ENCODE measurements at places on chromosomes 2 and 18.

- DNase-seq = no peak
Measured at GRCh38 chr2:224925061-224925809, 117.0 kb downstream of the DOCK10 start.

DNA sequence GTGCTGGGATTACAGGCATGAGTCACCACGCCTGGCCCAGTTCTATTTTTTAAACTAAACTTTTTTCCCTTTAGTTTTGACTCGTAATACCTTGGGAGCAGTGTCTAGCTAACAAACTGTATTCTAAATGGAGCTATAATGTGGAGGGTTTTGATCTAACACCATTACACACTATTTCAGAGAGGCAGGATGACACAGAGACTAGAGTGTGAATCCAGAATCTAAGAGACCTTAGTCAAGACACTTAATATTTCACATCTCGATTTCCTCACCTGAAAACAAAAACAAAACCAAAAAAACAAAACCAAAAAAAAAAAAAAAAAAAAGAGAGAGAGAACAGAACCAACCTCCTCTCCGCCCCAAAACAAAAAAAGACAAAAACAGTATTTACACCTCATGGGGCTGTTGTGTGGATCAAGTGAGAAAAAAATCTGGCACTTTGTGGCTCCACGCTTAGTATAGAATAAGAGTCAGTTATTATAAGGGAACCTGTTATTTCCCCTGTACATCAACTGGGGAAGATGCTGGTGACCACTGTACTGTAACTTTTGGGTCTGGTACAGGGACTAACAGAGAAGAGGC is 31.3 kb downstream of the DARS1 start:
- no peak for DNase-seq

GRCh38 chr2:220442012-220442411 is 814.6 kb downstream of the SLC4A3 start:
- DNase-seq = no peak

- peak; percentile 70 for DNase-seq
Measured at GRCh38 chr2:53969968-53970723, 647 bp downstream of the PSME4 start.

GRCh38 chr2:215060861-215061536 is 77.4 kb downstream of the ABCA12 start:
- DNase-seq = peak; percentile 98

- DNase-seq = no peak
Measured at GRCh38 chr2:191926671-191927070, 79.8 kb upstream of the CAVIN2 start.

DNA sequence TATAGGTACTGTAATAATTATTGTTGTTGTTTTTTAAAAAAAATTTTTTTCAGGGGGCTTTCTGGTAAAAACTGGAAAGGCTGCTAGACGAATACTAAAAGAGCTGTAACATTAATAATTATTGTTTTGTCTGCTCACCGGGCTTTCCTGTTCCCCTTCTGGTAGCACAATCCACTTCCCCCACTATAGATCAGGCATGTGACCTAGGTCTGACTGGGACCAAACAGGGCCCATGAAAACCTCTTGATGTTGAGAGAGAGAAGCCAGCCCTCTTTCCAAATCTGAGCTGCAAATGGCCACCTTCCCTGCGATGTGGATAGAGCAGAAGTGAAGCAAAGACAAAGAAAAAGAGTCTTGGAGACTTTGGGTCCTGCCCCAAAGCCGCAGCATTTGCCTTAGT is 23.4 kb downstream of the SH2D6 start:
- DNase-seq = no peak

DNA sequence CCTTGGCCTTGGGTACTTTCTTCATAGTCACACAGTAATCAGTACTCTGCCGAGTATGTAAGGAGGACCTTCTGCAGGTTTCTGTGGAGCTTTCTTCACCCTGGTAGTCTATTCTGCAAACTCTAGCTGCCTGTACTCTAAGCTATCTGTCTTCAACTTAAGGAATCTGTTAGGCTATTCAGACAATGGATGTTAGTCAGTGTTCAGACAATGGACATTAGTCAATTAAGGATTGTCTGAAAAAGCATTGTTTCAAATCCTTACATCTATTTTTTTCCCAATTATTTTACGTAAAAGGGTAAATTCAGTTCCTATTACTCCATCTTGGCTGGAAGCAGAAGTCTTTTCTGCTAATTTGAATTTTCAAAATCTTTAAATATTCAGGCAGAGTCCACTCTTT is 75.7 kb downstream of the WDR7 start:
- no peak for DNase-seq

- DNase-seq = no peak
Measured at GRCh38 chr2:104140361-104140760, 713.6 kb upstream of the POU3F3 start.

GRCh38 chr2:54939446-54940118 is 110.7 kb downstream of the RTN4 start:
- DNase-seq = no peak

DNA sequence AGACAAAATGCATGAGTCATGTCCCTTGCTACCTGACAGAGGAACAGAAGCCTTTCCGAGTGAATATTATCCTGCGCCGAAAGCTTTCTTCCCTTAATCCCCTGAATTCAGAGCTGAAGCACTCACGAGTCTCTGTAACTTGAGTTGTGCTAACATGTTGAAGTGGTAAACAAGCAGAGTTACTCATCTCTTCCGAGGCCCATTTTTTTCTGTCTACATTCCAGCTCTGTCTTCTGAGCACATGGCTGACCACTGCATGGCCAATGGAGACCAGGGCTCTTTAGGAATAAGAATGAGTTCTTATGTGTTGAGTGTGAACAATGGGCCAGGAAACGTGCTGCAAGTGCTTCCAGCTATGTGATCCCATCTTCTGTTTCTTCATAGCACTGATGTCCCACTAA is 73.1 kb upstream of the PID1 start:
- DNase-seq = no peak

- peak; percentile 32 for DNase-seq
Measured at GRCh38 chr18:12520442-12520992, 112.8 kb downstream of the PRELID3A start.

- no peak for DNase-seq
Measured at GRCh38 chr2:1625281-1626001, 118.9 kb downstream of the PXDN start.

DNA sequence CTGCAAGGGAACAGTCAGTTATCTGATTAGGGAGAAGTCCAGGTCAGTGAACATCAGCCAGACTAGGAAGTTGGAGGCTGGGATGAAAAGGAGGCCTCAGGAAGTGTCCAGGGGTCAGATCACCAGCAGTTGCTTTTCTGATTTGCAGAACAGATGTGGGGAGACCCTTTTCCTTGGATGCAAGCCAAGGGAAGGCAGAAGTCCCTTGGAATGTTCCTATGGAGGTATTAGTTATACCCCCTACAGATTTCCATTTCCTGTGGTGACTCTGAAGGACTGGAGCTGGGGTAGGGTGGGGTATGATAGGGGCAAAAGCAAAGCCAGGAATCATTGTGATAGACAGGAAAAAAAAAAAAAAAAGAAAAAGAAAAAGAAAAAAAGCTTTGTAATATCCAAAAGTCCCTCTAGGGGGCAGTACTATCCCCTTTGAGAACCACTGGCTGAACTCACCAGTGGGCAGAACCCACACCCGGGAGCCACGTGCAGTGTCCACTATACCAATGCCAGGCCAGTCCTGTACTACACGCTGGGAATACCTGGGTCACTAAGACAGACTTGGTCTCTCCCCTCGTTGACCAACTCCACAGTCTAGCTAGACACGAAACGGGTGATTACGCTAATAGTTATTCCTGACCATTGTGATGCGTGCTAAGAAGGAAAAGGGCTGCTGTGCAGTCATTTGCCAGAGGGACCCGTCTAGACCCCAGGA is 7.4 kb downstream of the DYSF start:
- no peak for DNase-seq

DNA sequence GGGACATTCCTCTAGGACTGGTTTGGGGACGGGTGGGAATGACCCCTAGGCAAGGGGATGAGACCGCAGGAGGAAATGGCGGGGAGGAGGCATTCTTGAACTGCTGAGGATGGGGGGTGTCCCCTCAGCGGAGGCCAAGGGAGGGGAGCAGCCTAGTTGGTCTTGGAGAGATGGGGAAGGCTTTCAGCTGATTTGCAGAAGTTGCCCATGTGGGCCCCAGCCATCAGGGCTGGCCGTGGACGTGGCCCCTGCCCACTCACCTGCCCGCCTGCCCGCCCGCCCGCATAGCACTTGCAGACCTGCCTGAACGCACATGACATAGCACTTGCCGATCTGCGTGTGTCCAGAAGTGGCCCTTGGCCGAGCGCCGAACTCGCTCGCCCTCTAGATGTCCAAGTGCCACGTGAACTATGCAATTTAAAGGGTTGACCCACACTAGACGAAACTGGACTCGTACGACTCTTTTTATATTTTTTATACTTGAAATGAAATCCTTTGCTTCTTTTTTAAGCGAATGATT is 4.9 kb downstream of the INHBB start:
- no peak for DNase-seq

DNA sequence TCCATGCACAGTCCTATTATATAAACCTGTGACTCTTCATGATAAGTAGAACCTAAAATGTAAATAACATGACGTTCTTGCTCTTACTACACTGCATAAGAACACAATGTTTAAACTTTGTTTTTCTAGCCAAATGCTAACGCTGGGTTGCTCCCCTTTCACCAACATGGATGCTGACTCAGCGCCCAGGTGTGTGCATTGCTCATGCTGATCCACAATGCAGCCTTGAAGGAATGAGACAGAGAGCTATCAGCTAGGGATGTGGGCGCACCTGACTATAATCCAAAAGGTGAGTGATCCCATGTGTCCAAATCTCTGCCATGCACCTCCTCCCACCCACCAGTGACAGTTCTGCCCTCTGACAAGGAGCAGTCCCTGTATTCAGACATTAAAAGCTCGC is 235.0 kb downstream of the IRS1 start:
- no peak for DNase-seq

Data from NCI-H2227 treated with DMSO at 0.1 percent for 48 hours (cell line).